HEK293T (cell line): ENCODE measurements at places on chromosomes 7 and 10.

DNA sequence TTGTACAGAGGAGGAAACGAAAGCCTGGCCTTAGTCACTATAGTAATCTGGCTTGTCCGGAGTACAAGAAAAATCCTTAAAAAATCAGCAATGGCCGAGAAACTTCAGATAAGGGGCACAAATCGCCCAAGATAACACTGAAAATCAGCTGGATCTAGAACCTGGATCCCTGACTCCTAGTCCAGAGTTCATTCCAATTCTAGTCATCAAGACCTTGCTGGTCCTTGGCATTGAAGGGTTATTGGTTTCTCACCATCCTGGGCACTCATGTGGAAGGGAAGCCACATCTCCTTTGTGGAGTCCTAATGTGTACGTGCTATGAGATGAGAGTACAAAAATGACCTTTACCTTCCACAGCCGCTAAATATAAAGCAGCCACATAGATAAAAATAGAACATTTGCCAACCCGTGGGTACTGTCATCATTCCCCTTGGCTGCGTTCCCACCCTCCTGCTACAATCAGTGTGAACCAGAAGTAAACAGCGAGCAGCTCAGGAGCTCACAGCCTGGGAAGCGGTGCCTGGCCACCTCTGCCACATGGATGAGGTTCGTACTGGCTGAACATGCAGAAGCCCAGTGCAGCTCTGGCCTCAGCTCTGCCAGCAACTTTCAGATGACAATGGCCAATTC, 116.0 kb upstream of the PDLIM1 start:
- no peak for DNase-seq

- DNase-seq: peak; percentile 28
Measured at GRCh38 chr7:132430861-132431822, 145.1 kb downstream of the PLXNA4 start.

DNA sequence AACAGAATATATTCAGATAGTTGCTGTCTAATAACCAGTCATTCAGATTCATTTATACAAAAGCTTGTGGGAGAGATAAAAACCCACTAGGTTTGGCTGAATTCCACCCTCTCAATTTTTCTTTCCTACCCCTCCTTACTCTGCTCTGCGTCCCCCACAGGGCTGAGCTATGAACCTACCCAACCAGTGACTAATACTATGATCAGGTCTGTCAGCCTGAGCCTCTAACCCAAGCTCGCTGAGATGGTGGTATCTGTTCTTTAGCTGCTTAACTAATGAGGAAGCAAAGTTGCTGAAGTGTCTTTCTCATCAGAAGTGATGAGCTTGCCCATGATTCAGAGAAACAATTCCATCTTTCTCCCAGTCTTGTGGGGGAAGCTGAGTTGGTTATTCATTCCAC, 248.7 kb upstream of the GPR26 start:
- no peak for DNase-seq

DNA sequence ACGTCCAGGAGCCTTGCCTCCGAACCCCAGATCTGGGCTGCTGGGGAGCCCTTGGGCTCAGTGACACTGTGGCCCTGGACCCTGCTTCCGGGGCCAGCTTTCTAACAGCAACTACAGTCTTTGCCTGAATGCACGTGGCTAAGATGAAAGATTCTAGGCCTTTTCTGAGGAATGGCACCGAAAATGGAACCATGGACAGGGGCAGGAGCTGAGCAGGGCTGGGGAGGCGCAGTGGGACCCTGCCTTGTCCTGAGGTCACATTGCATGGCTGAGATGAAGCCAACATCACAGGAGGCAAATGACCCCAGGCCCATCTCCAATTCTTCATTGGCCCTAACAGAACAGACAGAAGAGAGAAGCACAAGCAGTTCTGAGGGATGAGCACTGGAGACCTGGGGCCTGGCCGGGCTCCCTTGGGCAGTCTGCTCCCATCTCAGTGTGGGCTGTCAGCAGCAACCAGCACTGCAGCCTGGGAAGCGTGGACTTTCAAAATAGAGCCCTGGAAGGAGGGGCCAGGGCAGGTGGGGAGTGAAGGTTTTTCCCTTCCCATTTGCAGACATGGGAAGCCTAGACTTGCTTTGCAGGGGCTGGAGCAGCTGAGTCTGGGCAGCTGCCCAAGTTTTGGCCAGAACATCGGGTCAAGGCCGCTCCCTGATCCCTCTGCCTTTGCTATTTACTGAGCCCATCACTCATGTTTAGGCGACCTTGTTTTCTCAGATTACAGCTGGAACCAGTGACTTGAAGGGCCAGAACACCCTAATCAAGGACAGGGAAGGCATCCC, 114.4 kb upstream of the TCERG1L start:
- no peak for DNase-seq

DNA sequence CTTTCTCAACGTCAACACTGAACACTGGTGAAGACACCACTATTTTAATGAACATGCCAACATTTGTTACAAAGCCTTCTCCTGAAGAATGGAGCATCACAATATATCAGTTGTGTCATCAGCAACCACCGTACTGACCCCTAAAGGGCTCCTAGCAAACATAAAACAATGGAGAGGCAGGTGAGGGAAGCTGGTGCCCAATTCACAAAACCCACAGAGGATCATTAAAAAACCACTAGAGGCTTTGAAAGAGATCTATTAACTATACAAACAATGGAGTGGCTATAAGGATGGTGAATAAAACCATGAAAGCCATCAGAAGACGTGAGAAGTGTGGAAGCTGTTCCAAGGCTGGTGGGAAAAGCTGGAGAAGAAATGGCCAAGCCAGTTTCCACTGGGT, 150.8 kb downstream of the FAM107B start:
- no peak for DNase-seq

- no peak for DNase-seq
Measured at GRCh38 chr10:86699991-86700840, 31.9 kb downstream of the LDB3 start.
